Stimulated activated CD4-positive, alpha-beta T cell treated with anti-CD3 and anti-CD28 coated beads, Interleukin-12 subunit alpha, Interleukin-12 subunit beta, amount 100 ng/mL, for 48 hours (primary cell): ENCODE measurements at places on chromosomes 2 and 18.

DNA sequence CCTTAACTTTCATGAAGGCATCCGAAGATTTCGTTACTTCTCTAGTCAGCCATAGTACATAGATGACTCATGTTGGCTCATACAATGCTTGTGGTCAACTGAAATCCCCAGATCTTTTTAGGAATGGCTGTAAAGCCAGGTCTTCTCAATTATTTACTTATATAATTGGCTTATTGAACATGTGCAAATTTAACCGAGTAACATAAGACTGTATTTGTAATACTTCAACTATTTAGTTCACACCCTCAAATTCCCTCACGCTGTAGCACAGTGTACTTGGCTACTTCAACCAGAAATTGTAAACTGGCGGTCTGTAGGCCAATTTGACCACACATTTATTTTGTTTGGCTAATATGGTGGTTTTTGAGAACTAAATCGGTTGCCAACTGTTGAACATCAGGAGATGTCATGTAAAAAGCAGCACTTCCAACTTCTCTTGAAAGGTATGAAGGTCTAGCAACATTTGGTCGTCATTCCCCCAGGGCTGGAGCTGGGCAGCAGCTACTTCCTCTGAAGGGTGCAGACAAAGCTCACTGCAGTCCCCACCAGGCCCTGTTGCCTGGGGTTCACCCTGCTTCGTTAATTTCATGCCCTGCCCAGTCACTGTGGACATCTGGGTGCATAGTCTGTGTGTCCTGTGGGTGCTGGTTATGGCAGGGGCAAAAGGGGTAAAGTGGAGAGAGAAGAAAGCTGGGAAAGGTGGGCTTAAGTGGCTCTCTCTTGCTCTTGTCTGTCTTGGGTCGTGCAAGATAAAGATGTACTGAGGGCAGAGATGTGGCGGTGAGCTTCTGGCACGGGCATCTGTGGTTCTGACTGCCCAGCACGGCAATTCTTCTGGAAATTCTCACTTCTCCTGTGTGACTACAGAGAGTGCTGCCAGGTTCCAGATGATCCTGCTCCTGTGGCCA is 3.2 kb upstream of the SH3RF3 start:
- no peak for DNase-seq

DNA sequence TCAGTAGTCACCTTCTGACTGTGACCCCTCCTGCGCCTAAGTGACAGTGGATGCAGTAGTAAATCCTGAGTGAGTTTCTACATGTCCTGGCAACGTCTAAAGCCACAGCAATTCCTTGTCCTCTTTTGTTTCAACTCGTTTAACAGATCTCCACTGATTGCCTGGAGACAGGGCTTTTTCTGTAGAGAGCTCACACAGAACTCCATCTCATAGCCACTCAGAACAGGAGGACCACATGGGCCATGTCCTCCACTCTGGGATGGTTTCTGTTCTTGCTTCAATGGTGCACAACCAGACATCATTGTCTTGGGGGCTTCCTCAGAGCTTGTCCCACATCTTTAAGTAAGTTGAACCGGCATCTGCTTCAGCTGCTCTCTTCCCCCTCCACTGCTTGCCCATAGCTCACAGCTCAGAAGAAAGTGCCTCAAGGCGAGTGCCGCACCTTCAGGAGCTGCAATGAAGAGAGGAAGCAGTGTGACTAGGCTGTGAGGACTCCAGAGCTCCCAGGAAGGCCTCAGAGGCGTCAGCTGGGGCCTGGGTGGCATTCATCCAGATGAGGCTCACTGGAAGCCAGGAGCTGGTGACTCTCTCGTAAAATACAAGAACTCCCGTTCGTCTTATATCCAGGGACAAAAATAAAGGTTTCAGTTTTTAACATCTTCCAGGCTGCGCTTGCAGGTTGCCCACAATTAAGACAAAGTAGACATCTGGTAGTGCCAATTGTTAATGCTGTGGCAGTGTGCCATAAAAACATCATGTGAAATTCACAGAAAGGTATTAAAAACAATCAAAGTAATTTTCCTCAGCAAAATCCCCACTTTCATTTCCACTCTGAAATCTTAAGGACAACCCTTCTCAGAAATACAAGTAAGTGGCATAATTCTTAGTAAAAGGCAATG is 37.3 kb downstream of the ST3GAL5 start:
- no peak for DNase-seq

- DNase-seq: peak; percentile 52
Measured at GRCh38 chr18:13136056-13136903, 82.3 kb upstream of the LDLRAD4 start.

DNA sequence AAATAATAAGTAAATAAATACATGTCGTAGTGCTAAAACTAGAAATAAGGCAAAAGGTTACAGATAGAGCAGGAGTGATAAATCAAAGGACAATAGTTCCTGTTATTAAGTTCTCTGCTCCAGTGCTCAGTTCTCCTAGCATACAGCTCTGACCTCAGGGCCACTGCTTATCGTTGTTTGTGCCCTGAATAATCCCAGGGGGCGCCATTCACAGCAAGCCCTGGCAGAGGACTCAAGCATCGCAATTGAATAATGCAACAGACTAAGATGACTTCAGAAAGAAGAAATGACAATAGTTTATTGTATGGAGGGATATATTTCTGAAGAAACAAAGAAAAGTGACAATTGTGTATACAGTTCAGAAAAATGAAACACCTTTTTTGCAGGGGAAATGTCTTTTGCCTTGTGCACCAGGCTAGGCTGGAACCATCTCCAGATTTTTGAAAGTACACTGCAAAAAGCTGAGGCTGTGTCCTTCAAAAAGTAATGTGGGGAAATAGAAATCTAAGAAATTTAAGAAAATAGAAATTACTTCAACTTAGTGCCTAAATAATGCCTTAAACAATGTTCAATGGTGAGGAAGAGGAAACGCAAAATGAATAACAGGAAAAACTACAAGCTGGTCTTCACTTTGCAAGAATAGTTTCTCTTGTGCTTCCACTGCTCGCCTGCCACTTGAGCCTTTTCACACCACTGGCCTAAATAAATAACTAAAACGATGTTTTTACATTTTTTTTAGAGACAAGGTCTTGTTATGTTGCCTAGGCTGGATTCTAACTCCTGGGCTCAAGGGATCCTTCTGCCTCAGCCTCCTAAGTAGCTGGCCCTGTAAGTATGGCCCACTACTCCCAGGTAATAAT is 19.0 kb upstream of the CCNYL1 start:
- peak; percentile 4 for DNase-seq

GRCh38 chr18:54181856-54182602 is 42.4 kb downstream of the MBD2 start:
- DNase-seq: no peak

GRCh38 chr2:220036431-220036830 is 409.0 kb downstream of the SLC4A3 start:
- no peak for DNase-seq

DNA sequence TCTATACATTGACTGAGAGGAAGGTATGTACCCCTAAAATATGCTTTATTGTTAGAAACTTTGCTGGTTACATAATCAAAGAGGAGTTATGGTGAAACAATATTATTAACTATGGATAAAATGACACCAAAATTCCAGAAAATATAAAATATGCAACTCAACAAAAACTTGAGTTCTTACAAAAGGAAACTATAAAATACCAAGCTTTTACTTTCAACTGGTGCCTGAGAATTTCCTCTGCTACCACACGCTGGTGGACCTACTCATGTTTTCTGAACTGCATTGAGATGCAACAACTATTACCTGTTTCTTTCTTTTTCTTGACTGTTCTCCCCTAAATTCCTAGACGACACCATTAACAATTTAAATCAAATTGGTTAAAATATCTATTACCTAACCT is 8.2 kb upstream of the NFE2L2 start:
- no peak for DNase-seq

DNA sequence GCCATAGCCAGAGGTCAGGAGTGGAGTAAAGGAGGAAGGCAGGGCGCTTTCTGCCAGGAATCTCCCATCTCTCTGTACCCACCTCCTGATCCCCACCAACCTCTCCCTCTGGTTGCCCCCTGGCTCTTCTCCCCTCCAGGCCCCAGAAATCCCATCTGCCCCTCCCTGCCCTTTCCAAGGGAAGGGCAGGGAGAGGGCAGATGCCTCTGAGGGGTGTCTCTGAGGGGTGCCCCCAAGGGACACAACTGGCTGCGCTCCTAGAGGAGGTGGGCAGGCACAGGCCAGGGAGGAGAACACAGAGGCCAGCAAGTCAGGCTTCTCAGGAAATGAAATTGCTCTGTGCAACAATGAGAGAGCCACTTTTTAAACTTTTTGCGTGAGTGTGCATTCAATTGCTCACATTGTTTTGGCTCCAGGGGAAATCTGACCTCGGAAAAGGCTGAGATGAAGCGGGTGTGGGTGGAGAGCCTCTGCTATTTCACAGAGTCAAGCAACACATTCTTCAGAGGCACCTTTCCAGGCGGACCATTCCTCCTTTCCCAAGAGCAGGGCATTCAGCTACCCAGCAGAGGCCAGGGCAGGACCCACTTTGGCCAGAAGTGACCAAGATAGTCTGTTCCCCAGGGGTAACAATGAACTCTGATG is 125.5 kb downstream of the SMAD7 start:
- no peak for DNase-seq

- DNase-seq: no peak
Measured at GRCh38 chr2:47195148-47195547, 40.0 kb upstream of the STPG4 start.

DNA sequence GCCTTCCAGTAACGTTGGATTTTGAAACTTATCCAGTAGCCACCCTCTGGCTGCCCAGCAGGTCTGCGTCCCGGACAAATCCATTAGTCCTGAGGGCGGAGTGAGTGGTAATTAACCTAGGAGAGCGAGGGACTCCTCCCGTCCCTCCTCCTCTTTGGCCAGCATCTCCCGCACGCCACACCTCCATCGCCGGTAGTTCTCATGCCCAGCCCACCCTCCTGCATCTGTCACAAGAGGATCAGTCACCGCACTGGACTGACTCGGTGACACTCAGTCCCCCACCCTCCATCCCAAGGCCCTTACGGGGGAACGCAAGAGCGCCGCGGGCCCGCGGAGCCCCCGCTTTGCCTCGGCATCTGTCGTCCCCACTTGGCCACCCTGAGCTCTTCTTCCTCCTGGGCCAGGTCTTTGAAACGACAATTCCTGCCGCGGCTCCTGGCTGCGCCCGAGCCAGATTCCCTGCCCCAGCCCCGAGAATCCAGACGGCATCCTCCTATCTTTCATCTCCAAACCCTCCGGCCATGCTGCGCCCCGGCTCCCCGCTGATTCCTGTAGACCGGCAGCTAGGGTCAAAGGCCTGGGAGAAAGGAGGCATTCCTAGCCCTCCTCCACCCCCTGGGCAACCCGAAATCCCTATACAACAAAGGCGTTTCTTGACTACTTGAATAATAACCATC is 77.5 kb downstream of the EIF2AK3 start:
- DNase-seq: no peak
